ENCODE measurements at places on chromosomes 7 and 10. TPM values are rescaled to one million over a fixed set of nuclear protein-coding genes. Genes with fewer than 3 reads are reported as not detected.

DNA sequence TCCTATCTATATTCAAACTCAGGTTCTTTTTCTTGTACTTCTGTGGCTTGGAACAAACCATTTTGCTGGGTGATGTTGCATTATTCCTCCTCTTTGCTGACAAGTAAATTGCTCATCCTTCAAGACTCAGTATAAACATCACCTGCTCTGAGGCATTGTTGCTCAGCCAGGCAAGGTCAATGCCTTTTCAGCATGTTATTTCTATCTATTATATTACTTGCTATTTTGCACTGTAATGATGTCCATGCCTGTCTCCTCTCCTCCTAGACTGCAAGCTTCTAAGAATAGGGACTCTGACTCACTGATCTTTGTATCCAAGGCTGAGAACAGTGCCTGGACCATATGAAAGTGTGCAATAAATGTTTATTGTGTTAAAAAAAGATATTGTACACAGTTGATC lies 293.8 kb downstream of the RNLS start:
- no peak for DNase-seq

DNA sequence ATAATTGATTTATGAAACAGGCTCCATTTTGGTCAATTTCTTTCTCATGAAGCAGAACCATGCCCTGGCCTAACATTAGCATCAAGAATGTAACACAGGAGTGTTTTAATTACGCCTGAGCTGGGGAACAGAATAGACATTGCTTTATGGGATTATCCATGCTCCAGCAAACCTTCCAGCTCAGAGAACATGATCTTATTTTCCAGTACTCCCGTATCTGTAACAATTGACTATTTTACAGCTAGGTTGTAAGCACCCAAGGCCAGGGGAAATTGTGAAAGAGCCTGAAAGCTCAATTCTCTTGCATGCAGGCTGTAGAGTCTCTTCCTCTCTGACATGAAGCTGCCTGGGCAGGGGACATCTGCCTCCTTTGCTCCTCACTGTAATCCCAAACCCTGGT lies 30.8 kb upstream of the CRYGN start:
- DNase-seq = no peak

- no peak for DNase-seq
Measured at GRCh38 chr7:98511175-98511574, 105.9 kb upstream of the NPTX2 start.

GRCh38 chr10:121500701-121501332 lies 97.4 kb downstream of the FGFR2 start:
- peak; percentile 81 for DNase-seq

- no peak for DNase-seq
Measured at GRCh38 chr10:61112771-61113170, 168.8 kb upstream of the RHOBTB1 start.

DNA sequence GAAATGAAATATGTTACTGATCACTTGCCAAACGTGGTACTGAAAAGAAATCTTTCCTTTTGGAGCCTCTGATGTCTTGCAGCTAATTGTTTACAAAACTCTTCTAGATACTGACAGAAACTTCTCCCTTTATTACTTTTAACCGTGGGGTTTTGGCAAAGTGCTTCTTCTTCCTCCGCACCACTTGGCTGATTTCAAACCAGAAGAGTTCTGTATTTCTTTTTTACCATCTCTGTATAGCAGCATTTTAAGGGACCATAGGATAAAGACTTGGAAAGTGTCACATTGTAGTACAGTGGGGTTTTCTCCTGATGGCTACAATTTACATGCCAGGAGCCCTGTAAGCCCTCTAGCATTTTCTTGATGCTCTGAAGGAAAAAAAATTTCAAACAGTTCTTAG lies 21.9 kb upstream of the CREB5 start:
- DNase-seq = no peak

DNA sequence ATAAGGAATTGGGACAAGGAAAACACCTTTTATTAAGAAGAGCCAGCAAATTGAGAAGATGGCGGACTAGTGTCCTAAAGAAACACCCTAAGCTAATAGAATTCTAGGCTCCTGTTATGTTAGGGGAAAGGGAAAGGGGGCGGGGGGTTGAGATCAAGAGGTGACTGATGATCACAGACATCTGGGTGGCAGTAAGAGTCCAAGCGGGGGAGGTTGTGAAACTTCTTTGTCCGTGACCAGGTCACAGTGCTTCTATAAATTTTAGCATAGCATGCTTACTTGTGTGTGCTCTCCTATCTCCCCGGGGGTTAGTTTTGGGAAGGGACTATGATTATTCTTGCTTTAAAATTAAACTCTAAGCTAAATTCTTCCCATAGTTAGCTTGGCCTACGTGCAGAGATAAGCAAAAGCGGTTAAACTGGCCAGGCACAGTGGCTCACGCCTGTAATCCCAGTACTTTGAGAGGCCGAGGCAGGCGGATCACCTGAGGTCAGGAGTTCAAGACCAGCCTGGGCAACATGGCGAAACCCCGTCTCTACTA lies 262.1 kb downstream of the SKIDA1 start:
- no peak for DNase-seq

DNA sequence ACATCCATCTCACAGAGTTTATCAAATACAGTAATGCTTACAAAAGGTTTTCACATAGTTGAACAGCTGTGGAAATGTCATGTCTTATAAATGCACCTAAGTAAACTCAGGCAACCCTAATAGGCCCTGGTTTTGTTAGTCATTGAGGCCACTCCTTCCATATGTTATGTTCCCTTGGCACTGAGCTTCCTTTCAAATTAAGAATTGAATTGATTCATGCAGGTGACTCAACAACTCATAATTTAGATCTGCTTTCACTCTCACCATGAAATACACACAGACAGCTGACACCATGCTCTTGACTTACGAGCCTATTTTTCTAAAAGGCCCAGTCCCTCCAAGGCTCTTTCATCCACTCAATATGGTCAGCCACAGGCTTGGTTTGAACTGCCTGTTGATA lies 476.9 kb downstream of the KCNMA1 start:
- no peak for DNase-seq

- DNase-seq = no peak
Measured at GRCh38 chr10:5589661-5590511, 65.1 kb downstream of the CALML3 start.

The SPDYE2B gene
- 0.60 TPM for polyA plus RNA-seq

The ANXA8L1 gene
- polyA plus RNA-seq = 0.30 TPM

The HTRA1 gene
- 179 TPM for polyA plus RNA-seq

The CDK14 gene
- polyA plus RNA-seq = 33.3 TPM

The KCNH2 gene
- 21.0 TPM for polyA plus RNA-seq

The GSTO2 gene
- 37.7 TPM for polyA plus RNA-seq

The YKT6 gene
- polyA plus RNA-seq = 77.7 TPM
